Activated CD4-positive, alpha-beta T cell treated with anti-CD3 and anti-CD28 coated beads for 36 hours (primary cell): ENCODE measurements at places on chromosomes 3 and 15. TPM values are rescaled to one million over a fixed set of nuclear protein-coding genes. Genes with fewer than 3 reads are reported as not detected.

DNA sequence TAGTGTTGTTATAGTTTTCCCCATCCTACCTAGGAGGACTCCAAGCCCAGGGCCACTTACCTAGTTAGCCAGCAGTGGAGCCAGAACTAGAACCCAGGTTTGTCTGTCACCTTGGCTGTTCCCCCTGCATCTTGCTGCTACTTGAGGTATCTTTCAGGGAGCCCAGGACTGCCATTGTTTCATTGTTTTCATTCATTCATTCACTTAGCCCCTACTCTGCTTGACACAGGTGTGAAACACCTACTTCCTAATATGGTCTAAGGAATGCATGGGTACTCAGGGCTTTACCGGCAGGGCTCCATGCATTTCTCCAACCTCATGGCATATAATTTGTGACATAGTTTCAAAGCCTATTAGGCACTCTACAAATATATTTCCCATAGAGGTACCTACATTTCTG is 266.6 kb upstream of the TPM1 start:
- no peak overlapping the region for H3K4me3 ChIP-seq
- DNase-seq: no peak
- no peaks in the 10 kb centered on the region for H3K4me1 ChIP-seq

DNA sequence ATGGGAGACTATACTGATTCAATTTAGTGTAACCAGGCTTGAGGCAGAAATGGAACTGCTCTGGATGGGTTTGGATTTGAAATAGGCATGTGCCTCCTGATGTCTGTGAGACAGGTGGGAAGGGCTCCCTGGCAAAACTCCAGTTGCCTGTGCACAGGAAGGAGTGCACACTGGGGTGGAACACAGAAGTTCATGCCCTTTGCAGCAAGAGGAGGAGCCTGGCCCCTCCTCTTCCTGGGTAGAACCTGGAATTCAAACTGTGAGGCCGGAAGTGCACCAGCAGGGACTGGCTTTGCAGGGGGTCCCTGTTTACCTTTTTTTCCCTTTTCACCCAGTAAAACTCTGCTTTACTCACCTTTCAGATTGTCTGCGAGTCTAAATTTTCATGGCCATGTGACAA is 99.9 kb downstream of the GMPS start:
- no peaks in the 10 kb centered on the region for H3K36me3 ChIP-seq
- H3K27ac ChIP-seq: no peak overlapping the region
- no peak overlapping the region for H3K4me3 ChIP-seq
- H3K4me1 ChIP-seq: no peaks in the 10 kb centered on the region
- H3K27me3 ChIP-seq: no peaks in the 10 kb centered on the region

- H3K36me3 ChIP-seq: no peaks in the 10 kb centered on the region
- no peak overlapping the region for H3K4me3 ChIP-seq
- no peaks in the 10 kb centered on the region for H3K4me1 ChIP-seq
- no peaks in the 10 kb centered on the region for H3K27me3 ChIP-seq
- no peak for DNase-seq
Measured at GRCh38 chr15:71448688-71449114, 333.4 kb downstream of the THSD4 start.

GRCh38 chr15:82709421-82710207 is at the start of gene AP3B2:
Gene AP3B2 (minus strand): TSS chr15:82709875. CDS start chr15:82709706, 169 bp downstream.
- no peak within 1 kb of the TSS for H3K27ac ChIP-seq
- H3K4me3 ChIP-seq: peak within 1 kb of the TSS; percentile 52
- H3K27me3 ChIP-seq: peaks cover 15% of the 10 kb centered on the region
- no peaks in the 10 kb centered on the region for H3K4me1 ChIP-seq
- no peaks in the 10 kb centered on the region for H3K36me3 ChIP-seq
- DNase-seq: peak; percentile 85

DNA sequence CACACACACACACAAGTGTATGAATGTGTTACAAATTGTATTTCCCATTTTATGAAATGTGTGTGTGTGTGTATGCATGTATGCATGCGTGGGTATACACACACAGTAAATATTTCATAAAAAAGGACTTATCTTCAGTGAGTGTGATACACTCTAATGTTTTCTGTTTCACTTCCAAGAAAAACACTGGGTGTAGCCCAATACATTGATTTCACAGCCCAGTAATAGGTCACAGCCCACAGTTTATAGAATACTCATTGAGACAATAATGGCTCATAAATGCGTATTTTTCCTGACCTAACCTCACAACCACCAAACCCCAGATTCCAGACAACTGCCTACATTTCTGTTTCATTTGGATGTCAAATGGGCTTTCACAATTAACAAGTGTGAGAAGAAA is 619.5 kb downstream of the MAGI1 start:
- no peaks in the 10 kb centered on the region for H3K4me1 ChIP-seq
- no peak overlapping the region for H3K27ac ChIP-seq
- DNase-seq: no peak
- H3K4me3 ChIP-seq: no peak overlapping the region

DNA sequence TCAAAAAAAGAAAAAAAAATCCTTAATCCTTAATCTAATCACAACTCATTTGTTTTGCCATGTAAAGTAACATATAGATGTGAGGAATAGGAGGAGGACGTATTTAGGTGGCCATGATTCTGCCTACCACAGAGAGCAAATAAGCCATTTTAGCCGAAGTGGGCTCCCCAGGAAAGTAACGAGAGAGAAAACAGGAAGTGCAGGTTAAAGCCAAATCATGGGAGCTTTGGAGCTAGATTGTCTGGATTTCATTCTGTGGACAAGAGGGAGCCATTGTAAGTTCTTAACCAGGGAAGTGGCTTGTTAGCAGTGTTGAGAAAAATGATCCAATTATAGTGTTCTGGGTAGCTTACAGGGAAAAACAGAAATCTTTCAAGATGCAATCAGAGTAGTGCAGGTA is 9.4 kb downstream of the TMOD2 start:
- no peaks in the 10 kb centered on the region for H3K36me3 ChIP-seq
- DNase-seq: no peak
- H3K27ac ChIP-seq: no peak overlapping the region
- H3K4me1 ChIP-seq: no peaks in the 10 kb centered on the region
- no peaks in the 10 kb centered on the region for H3K27me3 ChIP-seq
- H3K4me3 ChIP-seq: no peak overlapping the region

DNA sequence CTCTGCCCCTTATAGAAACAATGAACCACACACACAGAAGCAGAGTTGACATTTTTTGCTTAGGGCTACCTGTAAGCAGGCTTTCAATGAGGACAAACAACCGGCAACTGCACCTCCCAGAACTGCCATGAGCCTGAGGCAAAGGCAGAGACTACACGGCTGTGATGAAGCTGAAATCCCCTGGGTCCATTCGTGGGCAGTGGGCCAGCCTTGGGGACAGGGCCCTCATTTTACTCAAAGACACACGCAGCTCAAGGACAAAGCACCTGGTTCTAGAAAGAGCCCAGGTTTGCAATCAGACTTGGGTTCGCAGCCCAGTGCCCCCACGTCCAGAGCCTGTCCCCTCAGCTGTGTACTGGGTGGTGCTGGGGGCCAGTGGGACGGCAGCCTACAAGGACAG is 17.9 kb downstream of the FAM174B start:
- peaks cover 3% of the 10 kb centered on the region for H3K36me3 ChIP-seq
- peaks cover 11% of the 10 kb centered on the region for H3K4me1 ChIP-seq
- no peak for DNase-seq

DNA sequence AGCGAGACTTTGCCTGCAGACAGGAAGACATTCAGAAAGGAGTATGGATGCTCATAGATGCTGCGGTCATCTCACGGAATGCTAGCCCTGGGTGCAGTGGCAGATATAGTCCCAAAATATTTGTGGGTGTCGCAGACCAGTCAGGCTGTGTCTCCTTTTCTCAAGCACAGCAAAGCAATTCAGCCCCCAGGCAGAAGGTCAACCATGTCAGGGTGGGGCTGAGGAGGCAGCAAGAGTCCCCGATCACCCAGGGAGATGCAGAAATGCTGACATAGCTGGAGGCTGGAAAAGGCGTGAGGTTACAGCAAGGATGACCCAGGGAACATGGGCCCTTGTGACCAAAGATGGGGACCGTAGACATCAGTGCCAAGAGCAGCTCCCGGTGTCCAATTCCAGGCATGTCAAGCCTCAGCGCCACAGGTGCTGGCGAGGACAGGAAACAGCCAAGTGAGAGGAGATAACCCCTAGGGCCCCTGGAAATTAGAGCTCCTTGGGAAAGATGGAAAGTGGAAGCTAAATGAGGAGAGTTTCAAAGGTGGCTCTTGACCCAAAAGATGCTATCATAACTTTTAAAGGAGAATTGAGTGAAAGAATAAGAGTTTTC is 81.2 kb upstream of the ABHD17C start:
- H3K27ac ChIP-seq: no peak overlapping the region
- H3K36me3 ChIP-seq: no peaks in the 10 kb centered on the region
- no peaks in the 10 kb centered on the region for H3K4me1 ChIP-seq

- no peak overlapping the region for H3K4me3 ChIP-seq
- H3K27ac ChIP-seq: no peak overlapping the region
- no peak for DNase-seq
- no peaks in the 10 kb centered on the region for H3K27me3 ChIP-seq
- H3K36me3 ChIP-seq: peaks cover 2% of the 10 kb centered on the region
Measured at GRCh38 chr3:177764377-177764912, 567.2 kb upstream of the TBL1XR1 start.

- H3K27ac ChIP-seq: no peak overlapping the region
- DNase-seq: no peak
- peaks cover 7% of the 10 kb centered on the region for H3K4me1 ChIP-seq
- H3K4me3 ChIP-seq: no peak overlapping the region
- H3K27me3 ChIP-seq: no peaks in the 10 kb centered on the region
Measured at GRCh38 chr3:152656972-152657355, 178.0 kb upstream of the P2RY1 start.

The MESP1 gene
- 4.6 TPM for total RNA-seq

The RTP1 gene
- total RNA-seq: not detected
